ENCODE measurements at places on chromosomes 1 and 21. TPM values are rescaled to one million over a fixed set of nuclear protein-coding genes. Genes with fewer than 3 reads are reported as not detected.

KRTAP11-1 gene
- total RNA-seq = not detected

SASS6 gene
- 4.5 TPM for total RNA-seq

CTBS gene
- total RNA-seq = 2.0 TPM

BRINP3 gene
- total RNA-seq = 51.8 TPM

FCRL2 gene
- not detected for total RNA-seq

LZIC gene
- total RNA-seq = 82.3 TPM

UBL4B gene
- 0.41 TPM for total RNA-seq

UBE2U gene
- not detected for total RNA-seq

TNFSF4 gene
- 0.41 TPM for total RNA-seq

GRCh38 chr1:34476371-34476770 lies 278.5 kb upstream of the GJB5 start:
- no peak for DNase-seq

DNA sequence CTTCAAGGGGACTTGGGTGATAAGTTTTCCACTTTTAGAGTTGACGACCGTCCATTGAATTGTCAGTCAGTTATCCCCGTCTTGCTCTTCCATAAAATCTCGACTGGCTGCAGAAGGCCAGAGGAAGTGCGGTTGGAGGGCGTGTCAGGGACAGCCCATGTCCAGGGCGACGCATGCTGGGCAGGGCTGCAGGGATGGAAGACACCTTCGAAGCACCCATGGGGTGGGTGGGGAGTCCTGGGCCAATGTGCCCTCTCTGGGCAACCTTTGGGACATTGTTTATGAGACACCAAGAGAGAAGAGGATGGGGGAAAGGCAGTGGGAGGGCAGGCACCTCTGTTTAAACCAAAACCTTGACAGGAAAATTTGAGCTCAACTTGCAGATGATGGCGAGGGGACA lies 38.6 kb upstream of the EDN2 start:
- no peak for DNase-seq

DNA sequence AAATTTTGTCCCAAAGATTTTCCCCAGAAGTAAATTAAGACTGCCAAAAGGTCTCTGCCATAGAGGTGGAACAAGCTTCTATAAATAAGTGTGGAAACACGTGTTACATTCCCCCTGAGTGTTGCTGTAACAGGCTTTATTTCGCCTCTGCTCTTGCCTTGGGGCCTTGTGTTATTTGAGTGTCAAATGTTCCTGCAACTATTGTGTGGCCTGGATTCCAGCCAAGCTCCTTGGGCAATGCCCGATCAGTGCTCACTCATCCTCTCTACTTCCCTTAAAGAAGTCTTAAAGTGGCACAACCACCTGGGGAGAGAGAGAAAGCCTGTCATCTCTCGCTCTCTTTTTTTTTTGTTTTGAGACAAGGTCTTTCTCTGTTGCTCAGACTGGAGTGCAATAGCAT lies 156.7 kb downstream of the NR5A2 start:
- DNase-seq = peak; percentile 6

- no peak for DNase-seq
Measured at GRCh38 chr1:56709269-56709880, 64.3 kb downstream of the PRKAA2 start.

DNA sequence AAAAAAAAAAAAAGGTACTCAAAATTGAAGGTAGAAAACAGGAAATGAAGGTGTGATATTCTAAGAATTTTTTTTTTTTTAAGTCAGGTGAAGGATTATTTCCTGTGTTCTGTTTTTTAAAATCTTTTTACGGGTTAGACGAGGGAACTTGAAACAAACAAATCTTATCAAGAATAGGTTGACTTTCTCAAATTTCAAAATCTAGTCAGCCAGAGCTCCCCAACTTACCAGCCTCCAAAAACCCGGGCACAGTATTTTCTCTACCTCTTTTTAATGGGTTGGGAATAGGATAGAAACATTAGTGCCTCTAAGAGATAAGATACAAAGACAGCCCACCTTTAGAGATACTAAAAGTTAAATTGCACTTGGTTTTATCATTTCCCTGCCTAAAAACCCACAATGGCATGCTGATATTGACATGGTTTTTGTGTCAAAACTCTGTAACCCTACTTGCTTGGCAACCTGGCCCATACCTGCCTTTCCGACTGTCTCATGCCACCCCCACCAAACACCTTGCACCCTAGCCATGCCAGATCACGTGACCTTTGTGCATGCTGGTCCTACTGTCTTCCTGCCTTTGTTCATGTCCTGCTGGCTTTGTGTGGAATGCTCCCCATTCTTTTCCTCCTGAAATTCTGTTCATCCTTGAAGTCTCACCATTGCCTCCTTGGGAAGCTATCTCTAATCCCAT lies 4.2 kb downstream of the RCAN3 start:
- no peak for DNase-seq

DNA sequence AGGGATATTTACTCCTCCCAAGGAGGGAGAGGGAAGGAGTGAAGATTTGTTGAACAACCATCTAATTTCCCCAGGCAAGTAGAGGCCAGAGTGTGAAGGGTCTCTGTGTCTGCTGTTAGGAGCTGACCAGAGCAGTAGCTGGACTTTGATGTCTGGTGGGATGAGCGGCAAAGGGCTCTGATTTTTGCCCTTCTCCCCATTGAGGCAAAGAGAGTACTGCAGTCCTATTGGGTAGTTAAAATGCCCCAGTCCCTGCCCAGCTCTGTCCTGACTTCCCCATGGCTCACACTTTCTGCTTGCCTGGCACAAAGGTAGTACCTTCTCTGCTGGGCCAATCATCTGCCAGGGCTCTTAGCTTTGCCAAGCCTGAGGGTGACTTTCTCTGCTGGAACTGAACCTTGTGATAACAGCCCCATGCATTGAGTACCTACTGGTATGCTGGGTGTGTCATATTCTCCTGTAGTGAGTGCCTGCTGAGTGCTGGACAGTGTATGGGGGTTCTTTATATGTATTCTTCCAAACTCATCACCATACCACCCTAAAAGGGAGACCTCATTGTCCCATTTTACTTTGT lies 64.0 kb upstream of the SELENON start:
- no peak for DNase-seq

DNA sequence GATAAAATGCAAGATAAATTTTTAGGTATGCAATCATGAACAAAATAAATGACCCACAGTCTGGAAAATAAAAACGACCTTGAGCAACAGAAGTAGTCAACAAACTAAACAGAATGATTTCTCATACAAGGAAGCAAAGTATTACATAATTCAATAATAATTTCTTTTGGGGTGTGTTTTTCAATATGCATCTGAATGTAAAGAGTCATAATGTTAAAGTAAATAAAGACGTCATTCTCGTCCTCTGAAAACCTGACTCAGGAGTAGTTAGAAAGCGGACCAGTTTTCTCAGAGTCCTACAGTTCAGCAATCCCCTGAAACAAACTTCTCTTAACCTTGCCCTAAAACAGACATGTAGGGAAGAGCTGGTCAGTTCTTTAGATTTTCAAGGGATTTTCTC lies 18.6 kb downstream of the CDC42BPA start:
- DNase-seq = no peak

GRCh38 chr1:231688989-231689388 lies 62.4 kb downstream of the DISC1 start:
- no peak for DNase-seq

DNA sequence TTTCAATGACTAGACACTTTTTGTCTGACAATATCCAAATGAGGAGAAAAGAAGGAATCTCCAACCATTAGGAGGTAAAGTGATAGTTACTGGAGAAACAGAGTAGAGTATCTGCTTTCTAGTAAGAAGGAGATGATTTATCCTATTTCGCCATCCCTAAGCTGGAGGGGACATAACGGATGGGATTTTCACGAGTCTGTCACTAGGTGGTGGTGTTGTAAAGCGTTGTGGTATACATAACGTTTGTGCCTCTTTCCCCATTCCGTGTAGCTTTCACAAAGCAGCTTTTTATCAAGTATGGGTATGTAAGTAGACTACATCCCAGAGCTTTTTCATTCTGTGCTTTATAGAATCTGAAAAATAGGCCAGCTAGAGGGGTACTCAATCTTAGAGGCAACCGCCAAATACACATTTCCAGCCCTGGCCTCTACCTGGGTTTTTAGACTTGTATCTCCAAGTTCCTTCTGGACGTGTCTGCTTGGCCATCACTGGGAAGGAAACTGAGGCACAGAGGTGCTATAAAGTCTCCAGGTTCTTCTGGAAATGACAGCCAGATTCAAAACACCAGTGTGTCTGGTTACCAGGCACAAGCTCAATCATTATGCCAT lies 33.3 kb upstream of the FAM3B start:
- peak; percentile 74 for DNase-seq

- DNase-seq = no peak
Measured at GRCh38 chr1:246971090-246971721, 36.7 kb downstream of the ZNF695 start.

DNA sequence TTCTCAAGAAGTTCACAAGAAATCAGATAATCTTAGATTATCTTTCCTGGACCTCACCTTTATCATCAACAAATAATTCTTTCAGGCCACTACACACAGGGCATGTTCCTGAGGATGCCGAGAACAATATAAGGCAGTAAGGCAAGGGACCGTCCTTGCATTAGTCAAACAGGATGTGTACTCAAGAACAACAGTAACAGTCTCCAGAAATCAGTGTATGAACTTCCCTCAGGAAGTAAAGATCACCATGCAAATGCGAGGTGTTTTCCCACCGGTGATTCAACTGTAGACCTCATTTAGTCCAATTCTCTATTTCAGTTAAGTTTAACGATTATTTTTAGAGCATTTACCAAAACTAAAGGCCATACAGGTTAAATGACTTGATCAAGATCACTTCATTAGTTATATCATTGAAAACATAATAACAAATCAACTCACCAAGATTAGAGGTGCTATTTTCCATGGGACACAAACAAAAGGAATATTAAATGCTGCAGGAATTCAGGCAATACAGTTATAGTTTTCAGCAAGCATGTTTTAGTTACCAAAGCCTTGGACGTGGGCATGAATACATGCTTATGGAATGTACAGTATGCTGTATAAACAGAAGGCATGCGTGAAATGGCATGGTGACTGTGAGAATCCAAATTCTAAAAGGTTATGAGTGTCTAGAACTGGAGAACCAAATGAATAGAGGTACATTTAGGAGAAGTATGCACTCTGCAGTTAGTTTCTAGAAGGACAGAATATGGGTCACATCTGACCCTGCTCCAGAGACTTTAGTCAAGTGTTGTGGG lies 145.2 kb downstream of the TNR start:
- no peak for DNase-seq

DNA sequence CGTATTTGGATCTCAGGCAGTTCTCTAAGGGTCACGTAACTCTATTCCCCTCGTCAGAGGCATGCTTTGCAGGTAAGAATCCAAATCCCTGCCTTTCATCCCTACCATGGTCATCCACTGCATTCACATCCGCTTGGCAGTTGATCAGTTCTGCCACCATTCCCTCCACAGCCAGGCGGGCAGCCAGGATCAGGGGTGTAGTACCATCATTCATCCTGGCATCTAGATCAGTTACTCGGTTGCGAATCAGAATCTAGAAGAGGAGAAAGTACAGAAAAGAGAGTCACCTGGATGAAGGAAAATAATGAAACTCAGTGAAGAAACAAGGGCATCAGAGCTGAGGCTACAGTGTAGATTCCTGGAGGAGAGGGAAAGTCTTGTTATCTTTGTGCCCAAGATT lies 22.0 kb upstream of the ADAM30 start:
- DNase-seq = no peak

DNA sequence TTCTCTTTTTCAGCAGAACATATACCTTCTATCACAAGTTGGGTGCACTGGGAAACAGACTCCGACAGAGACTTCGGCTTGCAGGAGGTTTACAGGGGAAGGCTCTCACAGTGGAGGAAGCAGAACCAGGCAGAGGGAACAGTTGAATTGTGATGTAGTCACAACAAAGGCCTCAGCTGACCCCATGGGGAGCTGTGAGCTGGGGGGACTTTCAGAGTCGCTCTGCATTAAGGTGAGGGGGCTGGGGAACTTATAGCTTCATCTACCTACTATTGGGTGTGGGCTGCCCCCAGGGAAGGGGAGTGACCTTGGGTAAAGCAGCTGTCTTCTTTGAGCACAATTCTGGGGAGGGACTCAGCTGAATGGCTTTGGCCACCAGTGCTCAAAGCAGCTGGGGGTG lies 94.9 kb upstream of the POU3F1 start:
- DNase-seq = no peak

DNA sequence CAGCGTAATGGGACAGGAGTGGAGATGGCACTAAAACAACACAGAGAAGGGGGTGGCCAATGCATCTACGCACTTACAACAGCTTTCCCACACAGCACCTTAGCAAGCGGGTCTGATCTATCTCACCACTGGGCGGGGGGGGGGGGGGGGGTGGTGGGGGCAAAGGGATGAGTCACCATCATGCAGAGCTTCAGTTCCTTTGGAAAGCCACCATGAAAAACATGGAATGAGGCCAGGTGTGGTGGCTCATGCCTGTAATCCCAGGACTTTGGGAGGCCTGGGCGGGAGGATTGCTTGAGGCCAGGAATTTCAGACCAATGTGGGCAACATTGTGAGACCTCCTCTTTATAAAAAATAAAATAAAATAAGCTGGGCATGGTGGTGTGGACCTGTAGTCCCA lies 47.2 kb downstream of the KLHDC7A start:
- no peak for DNase-seq

- DNase-seq = no peak
Measured at GRCh38 chr21:25578056-25578961, 29.0 kb downstream of the MRPL39 start.

DNA sequence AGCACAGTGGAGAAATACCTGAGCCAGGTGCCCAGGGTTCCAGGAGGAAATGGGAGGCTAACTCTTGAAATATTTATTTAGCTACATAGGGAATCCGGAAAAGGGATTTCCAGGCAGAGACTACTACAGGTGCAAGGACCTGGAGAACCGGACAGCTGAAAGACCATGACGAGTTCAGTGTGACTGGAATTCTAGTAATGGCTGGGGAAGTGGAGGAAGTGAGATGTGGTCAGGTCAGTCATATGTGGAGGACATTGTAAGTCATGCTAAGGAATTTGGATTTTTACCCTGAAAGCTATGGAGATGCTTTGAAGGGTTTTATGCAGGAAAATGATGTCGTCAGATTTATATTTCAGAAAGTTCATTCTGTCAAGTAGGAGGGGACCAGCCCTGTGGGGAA lies 1.8 kb downstream of the CAP1 start:
- no peak for DNase-seq

- no peak for DNase-seq
Measured at GRCh38 chr1:210098356-210098755, 134.2 kb upstream of the SERTAD4 start.

All from frontal cortex (tissue), 4 donors.